ENCODE measurements at places on chromosomes 2 and 18. TPM values are rescaled to one million over a fixed set of nuclear protein-coding genes. Genes with fewer than 3 reads are reported as not detected.

The RASGRP3 gene
- 5.9 TPM for total RNA-seq

The KCNK3 gene
- total RNA-seq, result 3.1 TPM

- DNase-seq, result no peak
Observed at GRCh38 chr2:64267699-64268098, 123.5 kb upstream of the PELI1 start.

- DNase-seq, result no peak
Observed at GRCh38 chr18:29259838-29260237, 1082.9 kb upstream of the CDH2 start.

DNA sequence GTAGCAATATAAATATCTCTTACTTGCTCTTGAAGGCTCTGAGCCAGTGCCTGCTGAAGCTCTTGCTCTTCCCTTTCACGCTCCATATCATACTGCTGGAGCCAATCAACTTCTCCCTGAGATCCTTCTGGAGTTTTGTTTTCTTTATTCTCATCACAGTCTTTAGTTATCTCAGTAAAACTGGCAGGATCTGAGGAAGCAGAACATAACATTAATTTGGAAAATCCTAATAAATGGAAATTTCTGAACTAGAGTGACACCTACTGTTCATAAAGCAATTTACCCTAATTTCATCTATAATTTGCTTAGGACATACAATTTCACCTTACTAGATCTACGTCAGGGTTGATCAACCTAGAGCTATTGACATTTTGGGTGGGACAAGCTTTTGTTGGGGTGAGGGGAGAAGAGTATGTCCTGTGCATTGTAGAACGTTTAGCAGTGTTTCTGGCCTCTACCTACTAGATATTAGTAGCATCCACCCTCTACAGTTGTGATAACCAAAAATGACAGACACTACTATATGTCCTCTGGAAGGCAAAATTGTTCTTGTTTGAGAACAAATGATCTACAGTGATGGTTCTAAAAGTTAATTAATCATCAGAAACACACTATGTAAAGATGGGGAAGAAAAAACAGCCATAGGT lies 47.2 kb downstream of the VIL1 start:
- no peak for DNase-seq

- DNase-seq, result no peak
Observed at GRCh38 chr2:84375020-84375419, 84.1 kb downstream of the SUCLG1 start.
